NT2/D1 (cell line): ENCODE measurements at places on chromosomes 7 and 10.

DNA sequence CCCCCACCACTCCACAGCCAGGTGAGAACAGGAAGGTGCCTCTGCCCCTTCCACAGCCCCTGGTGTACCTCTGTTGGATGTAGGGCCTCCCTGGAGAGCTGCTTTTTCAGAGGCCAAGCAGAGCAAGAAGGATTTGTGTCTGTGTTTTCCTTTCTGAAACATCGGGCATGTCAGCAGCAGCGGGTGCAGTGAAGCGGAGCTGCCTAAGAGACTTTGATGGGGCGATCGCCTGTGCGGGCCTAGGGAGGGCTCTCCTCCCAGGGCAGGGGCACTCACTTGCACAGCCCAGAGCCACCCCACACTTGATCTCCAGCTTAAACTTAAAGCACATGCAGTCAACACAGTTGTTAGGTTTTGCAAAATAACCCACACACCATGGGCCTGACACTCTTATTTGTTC is 324.7 kb downstream of the ACTR3B start:
- DNase-seq = no peak

DNA sequence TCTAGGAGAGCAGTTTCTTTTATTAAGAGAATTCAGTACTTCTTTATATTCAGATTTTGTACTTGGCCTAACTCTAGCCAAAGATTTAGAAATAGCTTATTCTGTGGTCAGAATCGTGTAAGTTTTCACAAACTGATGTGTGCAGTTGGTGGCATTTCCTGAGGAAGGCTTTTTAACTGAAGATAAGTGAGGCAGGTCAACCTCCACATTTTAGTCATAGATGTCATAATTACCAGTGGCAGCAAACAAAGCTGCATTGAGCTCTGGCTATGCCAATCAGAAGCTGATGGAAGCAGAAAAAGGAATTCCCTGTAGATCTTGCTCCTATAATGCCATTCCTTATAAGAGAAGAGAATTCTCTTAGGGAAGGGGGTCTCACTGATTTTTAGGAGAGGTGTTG is 141.3 kb upstream of the SP8 start:
- DNase-seq = no peak

GRCh38 chr7:92838934-92839333 is 2.6 kb upstream of the CDK6 start:
- DNase-seq = no peak

GRCh38 chr10:91088300-91089140 is 131.9 kb upstream of the PCGF5 start:
- no peak for DNase-seq

DNA sequence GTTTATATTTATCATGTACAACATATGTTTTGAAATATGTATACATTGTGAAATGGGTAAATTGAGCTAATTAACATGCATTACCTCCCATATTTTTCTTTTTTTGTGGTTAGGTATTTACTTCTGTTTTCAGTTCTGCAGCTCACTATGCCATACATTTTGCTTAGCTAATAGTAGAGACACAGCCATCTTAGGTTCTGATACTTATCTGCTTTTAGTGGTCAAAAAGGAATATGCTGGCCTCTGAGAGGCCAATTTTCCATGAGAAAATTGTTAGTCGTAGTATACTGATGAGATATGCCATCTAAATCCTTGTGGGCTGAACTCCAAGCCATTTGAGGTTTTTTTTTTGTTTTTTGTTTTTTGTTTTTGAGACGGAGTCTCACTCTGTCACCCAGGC is 31.0 kb downstream of the SGPL1 start:
- no peak for DNase-seq

- no peak for DNase-seq
Observed at GRCh38 chr7:30934732-30935568, 23.3 kb downstream of the AQP1 start.

GRCh38 chr10:120422457-120422856 is 34.6 kb upstream of the PLPP4 start:
- no peak for DNase-seq

DNA sequence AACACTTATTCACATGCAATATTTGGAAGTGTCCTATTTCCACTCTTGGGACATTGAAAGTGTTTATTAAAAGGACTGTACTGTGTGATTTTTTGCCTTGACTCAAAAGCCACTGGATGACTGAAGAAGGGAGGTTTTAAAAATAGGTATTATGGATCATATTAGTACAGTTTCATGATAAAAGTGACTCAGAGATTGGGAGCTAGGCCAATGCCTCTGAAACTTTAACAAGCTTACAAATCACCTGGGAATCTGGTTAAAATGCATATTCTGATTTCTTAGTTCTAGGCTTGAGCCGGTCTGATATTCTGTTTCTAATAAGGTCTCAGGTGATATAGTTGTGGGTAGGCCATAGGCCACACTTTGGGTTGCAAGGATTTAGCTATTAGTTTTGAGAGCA is 191.2 kb downstream of the PLXDC2 start:
- no peak for DNase-seq
